Central memory CD8-positive, alpha-beta T cell (primary cell): ENCODE measurements at places on chromosomes 16 and 17.

DNA sequence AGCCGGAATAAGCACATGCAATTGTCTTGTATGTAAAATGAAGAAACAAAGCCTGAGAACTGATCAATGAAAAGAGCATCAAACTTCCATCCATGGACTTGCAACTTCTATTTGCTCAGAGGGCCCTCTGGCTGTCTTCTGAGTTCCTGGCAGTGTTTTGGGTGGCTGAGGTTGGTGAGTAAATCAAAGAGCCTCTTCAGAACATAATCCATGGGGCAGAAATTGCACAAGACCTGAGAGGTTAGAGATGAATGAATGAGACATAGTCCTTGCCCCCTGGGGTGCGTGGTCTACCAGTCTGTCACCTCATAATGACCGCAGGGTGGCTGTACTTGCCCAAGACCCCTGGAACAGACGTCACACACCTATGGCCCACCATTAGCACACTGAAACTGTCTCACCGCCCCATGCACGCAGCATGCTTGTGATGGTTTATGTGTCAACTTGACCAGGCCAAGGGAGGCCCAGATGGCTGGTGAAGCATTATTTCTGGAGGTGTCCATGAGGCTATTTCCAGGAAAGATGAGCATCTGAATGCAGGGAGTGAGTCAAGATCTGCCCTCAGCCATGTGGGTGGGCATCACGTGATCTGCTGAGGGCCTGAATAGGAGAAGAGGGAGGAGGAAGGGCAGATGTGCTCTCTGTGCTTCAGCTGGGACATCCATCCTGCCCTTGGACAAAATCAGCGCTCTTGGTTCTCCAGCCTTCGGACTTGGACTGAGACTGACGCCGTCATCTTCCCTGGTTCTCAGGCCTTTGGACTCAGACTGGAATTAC, 8.3 kb downstream of the PIK3R6 start:
- peaks cover 22% of the 10 kb centered on the region for H3K4me1 ChIP-seq
- H3K27ac ChIP-seq = peak overlapping the region; percentile 17
- DNase-seq = no peak

- H3K4me3 ChIP-seq = no peak overlapping the region
- H3K27ac ChIP-seq = no peak overlapping the region
- no peaks in the 10 kb centered on the region for H3K4me1 ChIP-seq
- peaks cover 3% of the 10 kb centered on the region for H3K36me3 ChIP-seq
Observed at GRCh38 chr17:6147042-6147441, 76.9 kb downstream of the WSCD1 start.

GRCh38 chr17:78044280-78044835, 84.2 kb downstream of the TMC6 start:
- H3K4me3 ChIP-seq = no peak overlapping the region
- peaks cover 24% of the 10 kb centered on the region for H3K36me3 ChIP-seq
- peak overlapping the region; percentile 65 for H3K27ac ChIP-seq
- H3K27me3 ChIP-seq = no peaks in the 10 kb centered on the region
- peaks cover 53% of the 10 kb centered on the region for H3K4me1 ChIP-seq

- peaks cover 1% of the 10 kb centered on the region for H3K36me3 ChIP-seq
- H3K27ac ChIP-seq = no peak overlapping the region
- DNase-seq = no peak
- H3K4me1 ChIP-seq = peaks cover 15% of the 10 kb centered on the region
Observed at GRCh38 chr16:90020260-90020837, 1.1 kb upstream of the DBNDD1 start.

DNA sequence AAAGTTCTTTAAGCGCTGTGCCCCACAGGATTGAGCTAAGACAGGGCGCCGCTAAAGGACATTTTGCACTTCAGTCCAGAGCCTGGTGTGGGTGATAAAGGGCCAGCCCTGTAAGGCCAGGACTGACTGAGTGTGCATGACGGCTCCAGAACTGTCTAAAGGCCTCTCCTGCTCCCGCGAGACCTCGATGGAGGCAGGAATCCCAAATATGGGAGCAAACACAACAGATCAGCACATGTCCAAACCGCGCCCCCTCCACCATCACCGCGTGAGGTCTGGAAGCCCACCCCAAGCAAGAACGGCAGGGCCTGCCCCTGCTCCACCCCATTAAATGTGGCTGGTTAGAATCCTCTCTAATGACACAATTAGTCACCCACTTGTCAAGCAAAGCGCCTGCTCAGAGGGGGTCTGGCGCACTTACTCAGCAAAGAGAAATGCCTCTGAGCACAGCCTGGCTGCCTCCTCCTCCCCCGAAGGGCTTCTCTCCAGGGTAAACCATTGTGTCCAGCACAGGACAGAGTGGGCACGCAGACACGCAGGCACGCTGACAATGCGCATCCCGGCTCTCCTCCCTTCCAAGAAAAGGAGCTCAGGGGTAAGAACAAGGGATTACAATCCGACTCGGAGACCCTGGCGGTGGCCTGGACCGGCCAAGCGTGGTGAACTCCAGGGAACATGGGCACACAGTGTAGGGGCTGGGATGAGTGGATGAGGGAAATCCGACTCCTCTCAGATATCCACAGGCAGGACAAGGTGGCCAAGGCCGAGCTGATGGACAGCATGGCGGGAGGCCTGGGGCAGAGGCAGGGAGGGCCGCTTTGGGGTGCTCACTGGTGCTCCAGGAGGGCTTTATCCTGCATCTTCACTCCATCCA, 1.5 kb downstream of the MXRA7 start:
- H3K4me3 ChIP-seq = peak overlapping the region; percentile 72
- peaks cover 17% of the 10 kb centered on the region for H3K4me1 ChIP-seq
- peaks cover 9% of the 10 kb centered on the region for H3K36me3 ChIP-seq

- no peak for DNase-seq
- H3K36me3 ChIP-seq = no peaks in the 10 kb centered on the region
- no peak overlapping the region for H3K27ac ChIP-seq
- H3K4me3 ChIP-seq = no peak overlapping the region
Observed at GRCh38 chr16:28604186-28604565, 5.7 kb downstream of the SULT1A1 start.

GRCh38 chr16:79628988-79629387, 28.5 kb upstream of the MAF start:
- peaks cover 24% of the 10 kb centered on the region for H3K4me1 ChIP-seq
- peaks cover 12% of the 10 kb centered on the region for H3K27me3 ChIP-seq
- no peak for DNase-seq
- H3K4me3 ChIP-seq = no peak overlapping the region
- H3K36me3 ChIP-seq = no peaks in the 10 kb centered on the region
- no peak overlapping the region for H3K27ac ChIP-seq
